Activated CD4-positive, alpha-beta T cell treated with anti-CD3 and anti-CD28 coated beads, Interleukin-2, amount 50 U/mL, for 48 hours (primary cell): ENCODE measurements at places on chromosomes 16 and 17.

GRCh38 chr16:66873685-66874055, 6.6 kb upstream of the PDP2 start:
- DNase-seq, result no peak

- no peak for DNase-seq
Measured at GRCh38 chr16:86899757-86900156, 321.4 kb downstream of the FOXL1 start.

DNA sequence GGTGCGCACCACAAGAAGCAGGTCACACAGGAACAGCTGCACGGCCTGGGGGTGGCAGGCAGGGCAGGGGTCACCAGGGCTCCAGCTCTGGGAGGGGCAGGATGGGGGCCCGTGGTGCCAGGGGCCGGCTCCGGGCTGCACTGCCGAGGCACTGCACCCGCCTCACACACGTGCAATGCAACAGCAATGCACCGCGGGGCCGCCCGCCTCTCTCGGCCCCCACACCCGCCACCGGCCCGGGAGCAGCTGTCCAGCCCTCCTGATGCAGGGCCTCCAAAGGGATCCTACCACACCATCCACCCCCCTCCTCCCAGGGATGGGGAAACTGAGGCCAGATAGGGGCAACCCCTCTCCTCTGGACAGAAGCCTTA, 23.1 kb downstream of the SREBF1 start:
- DNase-seq, result no peak

GRCh38 chr16:75073545-75074303, 42.9 kb downstream of the LDHD start:
- DNase-seq, result no peak

DNA sequence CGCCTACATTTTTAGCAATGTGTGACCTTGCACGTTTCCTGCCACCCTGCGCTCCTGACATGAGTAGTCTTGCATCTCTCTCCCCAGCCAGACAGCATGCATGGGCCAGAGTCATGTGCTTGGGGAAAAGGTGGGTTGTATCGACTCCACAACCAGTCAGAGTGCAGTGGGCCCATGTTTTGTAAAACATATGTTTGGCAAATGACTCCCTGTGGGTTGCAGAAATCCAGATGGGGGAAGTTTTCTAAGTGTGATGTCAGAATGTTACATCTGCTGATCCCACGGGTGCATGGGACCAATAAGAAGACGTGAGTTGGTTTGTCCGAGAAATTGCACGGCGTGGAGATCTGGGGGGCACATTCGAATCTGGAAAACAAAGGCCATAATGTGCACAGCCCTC, 147.1 kb downstream of the FOXL1 start:
- no peak for DNase-seq

GRCh38 chr16:12186774-12187335, 210.3 kb downstream of the SNX29 start:
- no peak for DNase-seq

DNA sequence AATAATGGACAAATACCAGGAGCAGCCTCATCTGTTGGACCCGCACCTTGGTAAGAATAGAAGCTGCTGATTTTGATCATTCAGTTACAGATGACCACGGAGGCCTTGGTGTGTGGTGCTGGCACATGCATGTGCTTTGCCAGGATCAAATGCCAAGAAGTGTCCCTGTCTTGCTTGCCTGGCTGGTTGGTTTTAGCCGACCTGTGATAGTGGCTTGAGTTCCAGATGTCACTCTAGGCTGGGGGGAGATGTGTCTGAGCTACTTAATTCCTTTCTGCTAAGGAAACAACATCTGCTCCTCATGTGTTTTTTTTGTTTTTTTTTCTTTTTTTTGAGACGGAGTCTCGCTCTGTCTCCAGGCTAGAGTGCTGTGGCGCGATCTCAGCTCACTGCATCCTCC, 4.3 kb downstream of the TBCD start:
- DNase-seq, result no peak

DNA sequence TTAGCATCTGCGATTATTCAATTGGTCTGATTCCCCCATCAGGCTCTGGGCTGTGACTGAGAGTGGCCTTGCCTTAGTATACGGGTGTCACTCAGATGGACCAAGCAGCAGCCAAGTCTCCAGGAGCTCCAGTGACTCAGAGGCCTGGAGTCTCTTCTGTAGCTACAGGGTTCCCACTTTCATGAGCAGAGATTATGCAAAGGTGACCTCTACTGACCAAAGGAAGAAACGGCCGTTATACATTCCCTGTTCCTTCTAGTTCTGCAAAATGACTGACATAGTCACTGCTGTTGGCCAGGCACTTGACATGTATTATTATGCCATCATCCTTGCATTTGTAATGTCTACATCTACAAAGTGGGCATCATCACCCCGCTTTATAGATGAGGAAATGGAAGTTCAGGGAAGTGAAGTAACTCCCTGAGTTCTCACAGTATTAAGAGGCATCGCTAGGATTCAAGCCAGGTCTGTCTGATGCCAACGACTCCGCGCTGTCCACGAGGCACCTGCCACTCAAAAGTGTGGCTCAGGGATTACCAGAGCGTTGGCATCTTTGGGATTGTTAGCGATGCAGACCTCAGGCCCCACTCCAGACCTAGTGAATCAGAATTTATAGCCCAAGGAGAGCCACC, 23.3 kb downstream of the SLC38A7 start:
- no peak for DNase-seq

GRCh38 chr17:74198694-74199093, 4.8 kb upstream of the RPL38 start:
- no peak for DNase-seq

- DNase-seq, result no peak
Measured at GRCh38 chr17:61966191-61966590, 38.4 kb upstream of the INTS2 start.

DNA sequence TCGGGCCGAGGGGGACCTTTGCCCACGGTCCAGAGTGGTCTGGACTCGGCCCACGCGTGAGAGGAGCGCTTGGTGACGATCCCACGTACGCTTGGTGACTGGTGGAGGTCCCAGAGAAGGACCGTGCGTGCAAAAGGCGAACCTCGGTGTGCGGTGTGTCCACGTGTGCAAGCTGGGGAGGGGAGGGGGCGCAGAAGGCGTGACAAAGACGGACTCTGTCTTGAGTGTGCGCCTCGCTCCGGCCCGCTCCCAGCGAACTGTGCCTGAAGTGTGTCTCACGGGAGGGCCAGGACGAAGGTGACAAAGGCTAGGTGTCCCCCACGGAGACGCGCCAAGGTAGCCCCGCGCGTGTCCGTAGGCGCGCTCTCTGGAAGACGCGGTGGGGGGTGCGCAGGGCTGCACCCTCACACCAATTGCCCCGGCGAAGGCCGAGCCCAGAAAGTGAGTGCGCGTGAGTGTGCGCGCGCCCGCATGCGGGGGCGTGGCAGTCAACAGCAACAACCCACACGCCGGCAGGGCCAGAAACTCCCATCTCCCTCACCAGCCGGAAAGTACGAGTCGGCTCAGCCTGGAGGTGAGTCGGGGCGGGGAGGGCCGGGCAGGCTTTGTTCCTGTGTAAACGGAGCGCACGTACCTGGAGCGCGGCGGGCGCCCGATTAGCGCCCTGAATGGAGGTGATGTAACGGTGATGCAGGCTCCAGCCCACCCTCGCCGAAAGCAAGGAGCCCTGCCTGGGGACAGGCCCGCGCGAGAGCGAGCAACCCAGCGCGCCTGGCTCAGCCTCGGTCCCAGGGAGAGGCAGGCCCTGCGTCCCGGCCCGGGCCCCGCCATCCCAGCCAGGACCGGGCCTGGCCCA, at the start of gene GPRC5C:
Gene GPRC5C (plus strand): TSS at position 521 of the 856 bp plus-strand sequence. CDS start 7,689 bp downstream, outside the sequence.
- DNase-seq, result peak; percentile 71

DNA sequence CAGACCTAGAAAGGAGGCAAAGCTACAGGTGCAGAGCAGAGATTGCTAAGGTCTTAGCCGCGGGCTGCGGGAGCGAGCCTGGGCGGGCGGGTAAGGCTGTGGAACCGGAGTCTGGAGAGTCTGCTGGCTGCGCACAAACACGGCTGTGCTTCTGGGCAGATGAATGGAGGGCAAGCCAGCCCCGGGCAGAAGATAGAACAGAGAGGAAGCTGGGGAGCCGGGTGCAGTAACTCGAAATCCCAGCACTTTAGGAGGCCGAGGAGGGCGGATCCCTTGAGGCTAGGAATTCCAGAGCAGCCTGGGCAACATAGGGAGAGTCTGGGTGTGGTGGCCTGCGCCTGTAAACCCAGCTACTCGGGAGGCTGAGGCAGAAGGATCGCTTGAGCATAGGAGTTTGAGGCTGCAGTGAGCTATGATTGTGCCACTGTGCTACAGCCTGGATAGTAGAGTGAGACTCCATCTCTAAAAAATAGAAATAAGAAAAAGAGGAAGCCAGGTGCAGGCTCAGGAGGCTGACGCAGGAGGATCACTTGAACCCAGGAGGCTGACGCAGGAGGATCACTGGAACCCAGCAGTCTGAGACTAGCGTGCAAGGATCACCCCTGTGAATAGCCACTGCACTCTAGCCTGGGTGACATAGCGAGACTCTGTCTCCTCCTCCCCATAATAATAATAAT, 56.3 kb downstream of the PITPNC1 start:
- no peak for DNase-seq

DNA sequence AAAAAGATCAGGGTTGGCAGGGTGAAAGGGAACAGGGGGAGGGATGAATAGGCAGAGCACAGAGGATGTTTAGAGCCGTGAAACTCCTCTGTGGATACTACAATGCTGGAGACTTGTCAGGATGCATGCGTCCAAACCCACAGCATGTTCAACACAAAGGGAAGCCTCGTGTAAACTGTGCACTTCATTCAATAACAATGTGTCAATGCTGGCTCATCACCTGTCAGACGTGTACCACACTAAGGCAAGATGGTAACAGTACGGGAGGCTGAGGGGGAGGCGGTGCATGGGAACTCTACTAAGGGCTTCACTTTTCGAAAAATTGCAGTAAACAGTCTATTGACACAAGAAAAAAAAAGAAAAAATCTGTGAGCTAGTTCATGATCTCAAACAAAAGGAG, 63.7 kb downstream of the C16orf95 start:
- DNase-seq, result no peak

DNA sequence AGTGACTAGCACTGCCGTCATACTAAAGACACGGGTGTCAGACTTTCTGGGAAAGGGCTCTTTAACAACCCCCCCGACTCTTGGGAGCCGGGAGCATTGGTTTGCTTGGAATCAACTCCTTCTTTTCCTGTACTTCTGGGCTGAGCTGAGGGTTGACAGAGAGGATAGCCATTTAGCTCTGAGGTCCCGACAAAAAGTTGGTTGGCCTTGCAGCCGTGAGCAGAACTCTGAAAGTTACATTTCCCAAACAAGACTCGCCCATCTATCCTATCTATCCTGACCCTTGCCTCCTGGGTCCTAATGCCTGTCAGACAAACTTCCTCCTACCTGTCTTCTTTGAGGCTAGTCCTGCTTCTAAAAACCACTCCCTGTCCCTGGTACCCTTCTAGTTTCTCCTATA, 460.8 kb upstream of the TOM1L1 start:
- no peak for DNase-seq

- DNase-seq, result no peak
Measured at GRCh38 chr17:46964315-46965265, 14.5 kb downstream of the RPRML start.

DNA sequence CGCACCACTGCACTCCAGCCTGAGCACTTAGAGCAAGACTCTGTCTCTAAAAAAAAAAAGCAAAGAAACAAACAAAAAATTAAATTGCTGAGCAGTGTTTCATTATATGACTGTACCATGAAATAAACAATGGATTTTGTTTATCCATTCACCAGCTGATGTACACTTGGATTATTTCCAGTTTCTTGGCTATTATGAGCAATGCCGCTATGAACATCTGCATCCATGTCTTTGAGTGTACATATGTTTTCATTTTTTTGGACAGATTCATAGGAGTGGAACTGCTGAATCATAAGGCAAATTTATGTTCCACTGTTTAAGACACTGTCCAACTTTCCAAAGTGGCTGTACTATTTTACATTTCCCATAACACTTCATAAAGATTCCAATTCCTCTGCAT, 8.0 kb downstream of the RNF157 start:
- no peak for DNase-seq

- DNase-seq, result peak; percentile 99
Measured at GRCh38 chr17:29293890-29294579, at the start of gene NUFIP2. TSS of gene NUFIP2 (minus strand) at chr17:29294148. CDS start at chr17:29294059, 89 bp downstream.

DNA sequence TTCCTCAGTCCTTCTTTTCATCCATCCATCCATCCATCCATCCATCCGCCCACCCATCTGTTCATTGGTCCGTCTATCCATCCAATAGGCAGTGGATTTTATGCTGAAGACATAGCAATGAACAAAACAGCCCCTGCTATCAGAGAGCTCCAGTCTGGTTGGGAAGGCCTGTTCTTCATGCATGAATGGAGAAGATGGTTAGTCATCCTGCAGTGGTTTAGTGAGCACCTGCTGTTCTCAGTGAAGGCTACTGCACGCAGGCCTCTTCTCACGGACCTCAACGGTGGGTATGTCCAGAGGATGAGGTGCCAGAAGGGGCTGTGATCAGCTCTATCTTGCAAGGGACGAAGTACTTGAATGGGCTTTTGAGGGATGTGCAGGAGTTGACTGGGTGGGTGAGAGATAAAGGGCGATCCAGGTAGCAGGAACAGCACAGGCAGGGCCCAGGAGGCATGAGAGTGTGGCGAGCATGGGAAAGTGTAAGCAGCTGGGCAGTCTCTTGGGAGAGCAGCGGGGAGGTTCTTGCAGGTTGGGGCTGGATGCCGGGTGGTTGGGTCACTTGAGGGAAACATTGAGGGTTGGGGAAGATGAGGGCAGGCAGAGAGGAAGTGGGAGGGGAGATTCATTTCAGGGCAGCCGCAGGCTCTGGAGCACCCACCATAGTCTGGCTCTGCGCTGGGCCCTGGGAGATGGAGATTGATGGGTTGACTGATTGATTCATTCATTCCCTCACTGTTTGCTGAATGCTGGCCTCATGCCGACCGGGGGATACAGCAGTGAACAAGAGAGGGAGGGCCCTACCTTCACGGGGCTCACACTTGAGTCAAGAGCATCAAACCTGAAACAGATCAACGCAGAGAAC, 115.0 kb upstream of the CIBAR2 start:
- no peak for DNase-seq

DNA sequence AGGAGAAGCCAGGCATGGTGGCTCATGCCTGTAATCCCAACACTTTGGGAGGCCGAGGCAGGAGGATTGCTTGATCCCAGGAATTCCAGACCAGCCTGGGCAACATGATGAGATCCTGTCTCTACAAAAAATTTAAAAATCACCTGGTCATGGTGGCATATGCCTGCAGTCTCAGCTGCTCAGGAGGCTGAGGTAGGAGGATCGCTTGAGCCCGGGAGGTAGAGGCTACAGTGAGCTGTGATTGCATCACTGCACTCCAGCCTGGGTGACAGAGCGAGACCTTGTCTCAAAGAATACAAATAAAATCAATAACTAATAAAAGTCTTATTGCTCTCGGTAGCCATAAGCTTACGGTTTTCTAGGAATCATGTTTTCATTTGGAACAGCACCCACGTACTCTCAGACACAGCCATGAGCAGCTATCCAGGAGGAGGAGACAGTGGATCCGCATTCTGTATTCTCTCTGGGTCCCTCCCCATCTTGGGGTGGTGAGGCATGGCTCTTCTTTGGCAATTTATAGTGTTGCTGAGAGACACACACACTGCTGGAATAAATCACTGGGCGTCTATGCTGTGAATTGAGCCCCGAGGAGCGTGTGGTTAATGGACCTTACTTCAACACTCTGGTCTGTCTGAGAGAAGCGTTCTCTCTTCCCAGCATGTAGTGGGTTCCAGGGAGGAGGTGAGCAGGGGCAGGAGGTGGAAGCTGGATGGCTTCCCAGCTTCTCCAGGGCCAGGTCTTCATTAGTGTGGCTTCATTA, 8.5 kb upstream of the ADCY9 start:
- no peak for DNase-seq

- no peak for DNase-seq
Measured at GRCh38 chr16:86498671-86499439, 11.5 kb upstream of the FOXF1 start.
